Stimulated activated CD4-positive, alpha-beta T cell treated with anti-CD3 and anti-CD28 coated beads, Interleukin-1b, Interleukin-23, amount 100 ng/mL, for 24 hours (primary cell): ENCODE measurements at places on chromosomes 11 and 22.

- no peak for DNase-seq
These were observed 499.3 kb upstream of the TENM4 start for GRCh38 chr11:79940165-79940564.

- no peak for DNase-seq
These were observed 1286.5 kb upstream of the TENM4 start for GRCh38 chr11:80727315-80727714.

GRCh38 chr22:43628250-43628649, 183.9 kb downstream of the EFCAB6 start:
- no peak for DNase-seq

- no peak for DNase-seq
These were observed 186.4 kb upstream of the ZBED5 start for GRCh38 chr11:11044137-11044855.

- no peak for DNase-seq
These were observed 134.1 kb downstream of the CCDC34 start for GRCh38 chr11:27228906-27229290.
